ENCODE measurements at places on chromosomes 2 and 18.

GRCh38 chr2:113118263-113118657, 9.1 kb upstream of the IL1RN start:
- no peak for DNase-seq

GRCh38 chr2:47782381-47782670, 619 bp upstream of the MSH6 start:
- no peak for DNase-seq

DNA sequence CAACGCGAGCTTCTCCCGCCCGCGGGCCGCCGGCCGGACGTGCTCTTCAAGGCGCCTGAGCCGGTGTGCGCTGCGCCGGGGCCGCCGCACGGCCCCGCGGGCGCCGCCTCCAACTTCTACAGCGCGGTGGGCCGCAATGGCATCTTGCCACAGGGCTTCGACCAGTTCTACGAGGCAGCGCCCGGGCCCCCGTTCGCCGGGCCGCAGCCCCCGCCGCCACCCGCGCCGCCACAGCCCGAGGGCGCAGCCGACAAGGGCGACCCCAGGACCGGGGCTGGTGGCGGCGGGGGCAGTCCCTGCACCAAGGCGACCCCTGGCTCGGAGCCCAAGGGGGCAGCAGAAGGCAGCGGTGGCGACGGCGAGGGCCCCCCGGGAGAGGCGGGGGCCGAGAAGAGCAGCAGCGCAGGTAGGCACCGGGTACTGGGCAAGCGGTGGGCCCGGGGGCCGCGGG, 676 bp downstream of the HOXD11 start:
- DNase-seq: no peak

DNA sequence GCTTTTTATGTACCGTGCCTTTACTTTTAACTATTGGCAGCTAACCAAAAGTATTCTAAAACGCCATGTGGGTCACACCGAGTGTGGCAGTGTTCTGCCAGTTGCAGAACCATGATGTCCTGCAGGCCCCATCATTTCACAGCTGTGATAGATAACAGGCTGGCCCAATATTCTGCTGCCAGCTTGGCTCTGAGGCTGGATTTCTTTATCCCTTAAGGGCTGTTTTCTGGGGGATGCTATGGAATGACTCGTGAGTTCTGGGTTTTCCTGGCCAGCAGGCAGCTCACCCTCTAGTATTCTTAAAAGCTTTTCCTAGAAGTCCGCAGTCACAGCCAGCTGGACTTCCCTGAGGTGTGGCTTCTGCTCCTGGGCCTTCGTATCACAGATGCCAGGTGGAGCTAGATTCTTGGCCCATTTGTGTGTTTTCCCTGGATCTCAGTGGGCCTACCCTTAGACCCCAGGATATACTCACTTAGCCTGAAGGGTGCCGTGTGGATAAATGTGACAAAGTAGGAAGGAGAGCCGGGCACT, 41.0 kb downstream of the FHOD3 start:
- DNase-seq: no peak

DNA sequence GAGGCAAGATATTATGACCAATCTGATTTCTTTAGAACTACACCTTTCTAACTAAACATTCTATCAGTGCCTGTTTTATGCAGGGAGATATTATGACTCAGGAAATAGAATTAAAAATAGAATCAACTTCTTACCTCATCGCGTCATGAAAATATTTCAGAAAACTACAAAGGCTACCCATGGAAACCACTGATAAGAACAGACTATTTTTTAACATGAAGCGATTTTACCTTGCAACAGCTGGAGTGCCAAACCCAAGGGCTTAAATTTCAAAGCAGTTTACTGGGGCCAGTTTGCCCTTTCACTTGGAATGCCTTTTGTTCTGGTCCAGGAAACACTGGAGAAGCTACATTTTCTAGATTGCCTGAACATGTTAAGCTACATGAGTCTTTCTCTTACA, 304.8 kb upstream of the CCDC68 start:
- no peak for DNase-seq

GRCh38 chr18:11909591-11910026, 1.5 kb upstream of the MPPE1 start:
- DNase-seq: no peak

GRCh38 chr2:29420464-29420863, 305.2 kb downstream of the CLIP4 start:
- no peak for DNase-seq

GRCh38 chr2:216787851-216788540, 71.9 kb downstream of the TNP1 start:
- DNase-seq: no peak

- no peak for DNase-seq
Observed at GRCh38 chr2:219492575-219492974, 6.1 kb upstream of the GMPPA start.

DNA sequence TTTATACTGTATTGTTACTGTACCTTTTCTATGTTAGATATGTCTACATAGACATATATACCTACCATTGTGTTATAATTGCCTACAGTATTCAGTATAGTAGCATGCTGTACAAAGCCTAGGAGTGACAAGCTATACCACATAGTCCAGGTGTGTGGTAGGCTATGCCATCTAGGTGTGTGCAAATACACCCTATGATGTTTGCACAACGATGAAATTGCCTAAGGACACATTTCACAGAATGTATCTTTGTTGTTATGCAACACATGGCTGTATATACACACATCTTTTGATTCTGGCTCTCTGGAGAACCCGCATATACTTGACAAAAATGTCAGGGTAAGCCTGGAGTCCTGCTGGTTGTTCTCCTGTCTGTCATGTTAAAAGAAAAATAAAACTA, 85.1 kb downstream of the BCL2L11 start:
- DNase-seq: no peak

DNA sequence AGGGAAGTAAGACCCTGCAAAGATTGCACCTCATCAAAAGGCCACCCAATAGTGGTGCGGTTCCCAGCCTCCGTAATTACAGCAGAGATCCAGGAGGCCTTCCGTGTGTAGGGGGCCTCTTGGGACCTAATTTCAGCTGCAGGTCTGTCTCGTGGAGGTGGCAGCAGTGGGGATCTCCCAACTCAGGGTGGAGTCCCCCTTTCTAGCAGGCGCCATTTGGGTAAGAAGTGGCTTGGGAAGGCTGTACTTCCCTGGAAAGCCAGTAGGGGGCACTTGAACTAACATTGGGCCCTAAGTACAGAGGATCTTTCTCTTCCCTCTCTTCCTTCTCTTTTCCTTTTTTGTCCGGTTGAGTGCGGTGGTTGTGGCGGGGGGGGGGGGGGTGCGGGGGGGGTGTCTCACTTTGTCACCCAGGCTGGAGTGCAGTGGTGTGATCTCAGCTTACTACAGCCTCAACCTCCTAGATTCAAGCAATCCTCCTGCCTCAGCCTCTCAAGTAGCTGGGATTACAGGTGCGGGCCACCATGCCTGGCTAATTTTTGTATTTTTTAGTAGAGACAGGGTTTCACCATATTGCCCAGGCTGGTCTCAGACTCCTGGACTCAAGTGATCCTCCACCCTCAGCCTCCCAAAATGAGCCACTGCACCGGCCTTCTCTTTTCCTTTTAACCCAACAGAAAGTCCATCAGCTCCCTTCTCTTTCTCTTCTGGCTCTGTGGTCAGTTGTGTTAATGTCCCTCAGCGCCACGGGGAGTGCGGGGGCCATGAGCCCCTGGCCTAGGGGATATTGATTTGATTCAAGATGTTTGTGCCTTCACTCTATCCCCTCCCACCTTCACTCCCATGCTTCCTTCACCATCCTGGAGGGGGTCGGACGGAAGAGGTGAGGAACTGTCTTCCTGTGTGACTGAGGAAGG, 32.0 kb downstream of the CENPO start:
- DNase-seq: peak; percentile 13

DNA sequence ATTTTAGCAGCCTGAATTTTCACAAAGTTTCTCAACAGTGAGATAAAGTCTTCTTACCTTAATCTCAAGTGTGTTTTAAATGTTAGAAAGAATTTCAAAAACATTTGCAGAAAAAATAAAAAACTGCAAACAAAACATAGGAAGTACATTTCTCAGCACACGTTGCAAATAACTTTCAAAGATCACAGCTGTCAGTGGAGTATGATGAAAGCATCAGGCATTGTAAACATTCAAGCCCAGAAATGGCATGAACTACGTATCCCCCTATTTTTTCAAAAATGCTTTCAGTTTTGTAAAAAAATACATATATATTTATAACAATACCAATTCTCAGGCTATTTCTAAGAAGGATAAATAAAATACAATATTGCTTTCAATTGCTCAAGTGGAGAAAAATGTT, 320.6 kb upstream of the TFPI start:
- no peak for DNase-seq

DNA sequence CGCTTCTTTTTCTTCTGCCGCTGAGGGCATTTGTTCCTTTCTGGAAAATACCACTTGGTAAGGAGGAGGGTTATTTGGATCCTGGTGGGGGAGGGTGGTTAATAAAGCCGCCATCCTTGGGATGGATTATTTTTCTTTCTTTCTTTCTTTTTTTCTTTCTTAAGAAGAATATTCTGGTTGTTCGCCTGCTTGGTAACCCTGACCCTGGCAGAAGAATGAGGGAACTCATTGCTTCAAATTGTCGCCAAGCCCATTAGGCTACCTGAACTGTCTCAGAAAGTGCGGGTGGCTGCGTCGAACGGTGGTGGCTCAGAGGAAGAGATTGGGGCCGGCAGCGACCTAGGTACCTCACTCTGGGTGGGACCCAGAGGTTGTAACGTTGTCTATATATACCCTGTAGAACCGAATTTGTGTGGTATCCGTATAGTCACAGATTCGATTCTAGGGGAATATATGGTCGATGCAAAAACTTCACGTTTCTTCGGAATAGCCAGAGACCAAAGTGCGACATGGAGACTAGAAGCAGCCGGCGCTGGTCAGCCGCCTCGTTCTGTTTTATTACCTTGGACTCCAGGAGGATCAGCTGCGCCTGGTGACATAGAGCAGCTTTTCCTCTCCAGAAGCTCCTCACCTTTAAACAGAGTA, 1.3 kb upstream of the HOXD4 start:
- DNase-seq: no peak

GRCh38 chr2:25816249-25816648, 62.0 kb downstream of the ASXL2 start:
- no peak for DNase-seq

DNA sequence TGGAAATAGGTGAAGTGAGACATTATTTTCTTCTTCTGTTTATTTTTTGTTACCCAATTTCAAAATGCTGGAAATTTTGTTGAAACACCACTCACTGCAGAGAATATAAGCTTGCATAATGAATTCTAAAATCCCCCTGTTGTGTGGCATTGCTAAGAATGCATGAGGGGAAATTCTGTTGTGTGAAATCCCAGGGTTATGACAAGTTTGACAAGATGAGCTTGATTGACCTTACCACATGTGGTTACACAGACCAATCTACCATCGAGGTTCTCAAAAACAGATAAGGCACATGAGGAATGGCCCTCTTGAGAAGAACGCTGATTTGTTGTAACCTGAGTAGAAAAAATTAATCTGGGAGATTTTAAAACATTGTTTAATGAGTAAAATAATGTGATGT, 261.6 kb upstream of the MMADHC start:
- DNase-seq: no peak

DNA sequence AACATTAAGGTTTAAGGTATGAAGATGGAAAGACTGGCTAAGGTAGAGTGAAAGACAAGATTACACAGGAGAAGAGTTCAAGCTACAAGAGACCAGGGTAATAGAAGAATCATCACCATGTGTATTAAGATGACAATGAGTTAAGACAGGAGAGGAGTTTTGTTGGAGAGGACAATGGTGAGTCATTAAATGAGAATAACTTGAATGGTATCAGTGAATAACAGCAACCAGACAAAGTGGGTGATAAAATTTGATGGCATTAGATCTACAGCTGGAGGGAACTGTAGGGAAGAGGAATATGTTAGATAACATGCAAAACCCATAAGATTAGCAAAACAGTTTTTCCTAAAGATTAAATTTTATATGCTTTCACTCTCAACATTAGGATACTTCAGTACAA, 18.8 kb upstream of the ENOSF1 start:
- DNase-seq: no peak

DNA sequence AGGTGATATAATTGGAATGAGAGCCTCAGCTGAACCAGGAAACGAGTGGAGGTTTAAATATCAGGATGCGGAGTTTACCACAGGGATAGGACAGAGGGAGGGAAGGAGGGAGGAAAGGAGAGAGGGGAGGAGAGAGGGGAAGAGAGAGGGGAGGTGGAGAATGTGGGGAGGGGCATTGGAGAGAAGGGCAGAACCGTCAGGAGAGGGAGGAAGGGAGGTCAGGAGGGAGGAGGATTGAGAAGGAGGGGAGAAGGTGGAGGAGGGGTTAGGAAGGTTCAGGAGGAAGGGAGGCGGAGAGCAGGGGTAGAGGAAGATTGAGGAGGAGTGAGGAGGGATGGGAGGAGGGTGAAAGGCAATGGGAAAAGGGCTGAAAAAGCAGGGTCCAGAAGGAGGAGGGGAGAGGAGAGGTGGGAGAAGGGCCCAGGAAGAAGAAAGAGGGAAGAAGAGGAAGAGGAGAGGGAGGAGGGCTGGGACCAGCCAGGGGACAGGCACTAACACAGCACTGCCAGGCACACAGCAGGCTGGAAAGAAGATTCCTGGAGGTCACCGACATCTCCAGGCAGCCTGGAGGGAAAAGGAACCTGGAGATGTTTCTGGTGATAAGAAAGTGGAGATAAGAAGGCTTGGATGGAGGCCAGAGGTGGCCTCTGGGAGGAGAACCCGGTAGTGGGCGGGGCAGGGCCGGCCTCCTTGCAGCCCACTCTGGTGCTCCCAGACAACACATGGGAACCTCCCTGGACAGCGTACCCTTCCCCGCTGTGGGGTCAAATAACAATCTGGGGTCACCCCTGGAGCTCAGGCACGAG, 176.7 kb upstream of the SMAD2 start:
- DNase-seq: no peak

- no peak for DNase-seq
Observed at GRCh38 chr18:79530821-79531220, 135.1 kb downstream of the NFATC1 start.

- no peak for DNase-seq
Observed at GRCh38 chr2:136051725-136052048, 66.3 kb upstream of the DARS1 start.

DNA sequence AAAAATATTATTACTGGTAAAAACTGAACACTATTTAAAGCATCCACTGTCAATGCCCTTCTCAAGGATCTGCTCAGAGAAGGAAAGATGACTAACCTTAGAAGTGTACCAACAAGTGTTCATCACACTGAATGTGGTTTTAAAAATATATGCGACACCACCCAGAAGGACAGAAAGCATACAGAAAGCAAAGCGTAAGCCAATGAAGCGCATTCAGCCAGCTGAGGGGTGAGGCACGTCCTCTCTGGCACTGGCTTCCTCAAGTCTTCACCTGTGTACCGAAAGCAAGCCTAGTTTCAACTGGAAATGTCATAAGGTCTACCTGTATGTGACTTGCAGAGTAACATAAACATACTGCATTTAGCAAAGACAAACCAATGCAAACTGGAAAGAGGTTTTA, 88.8 kb downstream of the PSMG2 start:
- no peak for DNase-seq

GRCh38 chr2:88081924-88082608, 14.4 kb downstream of the SMYD1 start:
- no peak for DNase-seq
